ENCODE measurements at places on chromosomes 6 and 20.

GRCh38 chr6:29593199-29593855, 8.4 kb downstream of the OR2H2 start:
- no peak for DNase-seq

DNA sequence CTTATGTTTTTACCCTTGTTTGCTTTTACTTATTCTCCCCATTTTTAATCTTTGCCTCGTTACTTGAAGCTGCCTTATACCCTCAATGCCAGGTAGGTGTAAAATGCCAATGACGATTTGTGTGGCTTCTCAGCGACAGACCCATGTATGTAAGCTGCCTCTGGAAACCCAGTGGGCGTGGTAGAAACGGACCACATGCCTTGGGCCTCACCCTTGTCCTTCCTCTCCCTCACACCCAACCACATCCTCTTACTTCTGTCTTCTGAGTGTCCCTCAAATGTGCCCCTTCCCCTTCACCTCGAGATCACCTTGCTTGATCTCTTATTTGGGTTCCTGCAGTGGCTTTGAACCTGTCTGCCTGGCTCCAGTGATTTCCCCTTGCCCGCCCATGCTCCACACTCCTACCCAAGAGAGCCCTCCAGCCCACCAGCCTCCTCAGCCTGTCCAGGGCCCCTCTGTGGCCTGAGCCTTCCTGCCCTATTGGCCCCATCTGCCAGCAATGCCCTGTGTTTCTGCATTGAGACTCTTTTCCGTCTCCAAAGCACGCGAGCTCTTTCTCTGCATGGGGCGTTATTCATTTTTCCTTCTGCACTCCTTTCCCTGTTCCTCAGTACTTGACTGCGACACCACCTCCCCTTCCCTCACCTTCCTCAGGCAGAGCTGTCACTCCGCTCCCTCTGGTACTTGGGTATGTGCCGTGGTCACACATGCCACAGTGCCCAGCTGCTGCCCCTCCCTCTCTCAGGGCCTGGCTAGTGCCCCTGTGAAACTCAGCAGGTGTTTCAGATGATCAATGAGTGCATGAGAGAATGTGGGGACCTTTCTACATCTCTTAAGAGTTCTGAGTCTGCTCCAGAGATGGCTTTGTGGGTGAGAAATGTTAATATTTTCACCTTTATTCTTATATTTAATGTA, 115.4 kb downstream of the SLX4IP start:
- no peak for DNase-seq

DNA sequence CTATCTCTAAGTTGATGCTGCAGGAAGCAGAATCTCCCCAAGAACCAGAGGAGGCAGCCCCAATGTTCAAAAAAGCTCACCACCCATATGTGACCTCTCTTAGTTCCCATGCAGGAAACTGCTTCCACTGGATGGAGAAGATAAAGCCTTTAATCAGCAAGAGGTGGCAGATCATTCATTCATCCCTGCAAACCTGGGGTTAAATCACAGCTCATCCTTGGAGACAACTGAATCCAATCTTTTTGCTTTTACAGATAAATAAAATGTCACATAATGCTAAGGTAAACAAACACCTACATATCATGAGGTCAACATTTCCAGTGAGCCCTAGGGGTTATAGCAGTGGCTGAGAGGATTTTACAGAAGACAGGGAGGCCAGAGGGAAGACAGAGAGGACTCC, 112.7 kb upstream of the CD93 start:
- no peak for DNase-seq

DNA sequence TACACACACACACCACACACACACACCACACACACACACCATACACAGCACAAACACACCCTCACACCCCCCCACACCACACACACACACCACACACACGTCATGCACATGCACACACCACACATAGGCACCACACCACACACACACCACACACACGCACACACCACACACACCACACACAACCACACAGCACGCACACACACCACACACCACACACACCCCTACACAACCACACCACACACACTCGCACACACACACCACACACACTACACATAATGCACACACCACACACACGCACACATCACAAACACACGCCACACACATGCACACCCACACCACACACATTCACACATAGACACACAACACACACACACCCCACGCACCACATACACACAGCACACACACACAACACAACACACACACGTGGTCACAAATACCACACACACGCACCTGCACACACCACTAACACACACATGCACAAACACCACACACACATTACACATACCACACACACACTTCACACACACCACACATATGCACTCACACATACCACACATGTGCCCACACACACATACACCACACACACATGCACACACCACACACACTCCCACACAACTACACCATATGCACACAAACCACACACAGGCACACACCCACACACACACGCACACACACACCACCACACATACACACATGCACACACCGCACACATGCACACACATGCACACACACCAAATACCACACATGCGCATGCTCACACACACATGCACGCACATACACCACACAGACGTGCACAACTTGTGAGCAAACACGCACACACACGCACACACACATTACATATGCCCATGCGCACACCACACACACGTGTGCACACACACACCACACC, 9.4 kb upstream of the ACSS1 start:
- no peak for DNase-seq

GRCh38 chr6:93213028-93213427, 206.3 kb downstream of the EPHA7 start:
- DNase-seq, result no peak

DNA sequence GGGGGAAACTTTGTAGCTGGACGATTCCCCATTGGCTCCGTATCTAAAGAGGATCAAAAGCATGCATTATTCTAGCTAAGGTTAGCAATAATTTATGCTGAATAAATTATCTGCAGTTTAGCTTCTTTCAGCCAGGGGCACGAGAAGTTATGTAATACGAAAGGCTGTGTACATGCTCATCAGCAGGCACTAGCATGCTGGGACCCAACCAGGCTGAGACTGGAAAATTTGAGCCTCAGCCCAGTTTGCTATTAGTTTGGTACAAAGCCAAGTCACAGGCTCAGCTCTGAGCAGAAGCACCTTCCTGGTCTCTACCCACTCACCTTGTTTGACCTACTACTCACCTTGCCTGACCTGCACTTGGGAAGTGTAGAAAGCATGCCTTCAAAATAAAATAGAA, 328.1 kb upstream of the ARID1B start:
- DNase-seq, result no peak

- DNase-seq, result no peak
Measured at GRCh38 chr6:34598712-34599111, 42.6 kb upstream of the SPDEF start.

- DNase-seq, result no peak
Measured at GRCh38 chr6:44180886-44181285, 22.3 kb downstream of the CAPN11 start.

DNA sequence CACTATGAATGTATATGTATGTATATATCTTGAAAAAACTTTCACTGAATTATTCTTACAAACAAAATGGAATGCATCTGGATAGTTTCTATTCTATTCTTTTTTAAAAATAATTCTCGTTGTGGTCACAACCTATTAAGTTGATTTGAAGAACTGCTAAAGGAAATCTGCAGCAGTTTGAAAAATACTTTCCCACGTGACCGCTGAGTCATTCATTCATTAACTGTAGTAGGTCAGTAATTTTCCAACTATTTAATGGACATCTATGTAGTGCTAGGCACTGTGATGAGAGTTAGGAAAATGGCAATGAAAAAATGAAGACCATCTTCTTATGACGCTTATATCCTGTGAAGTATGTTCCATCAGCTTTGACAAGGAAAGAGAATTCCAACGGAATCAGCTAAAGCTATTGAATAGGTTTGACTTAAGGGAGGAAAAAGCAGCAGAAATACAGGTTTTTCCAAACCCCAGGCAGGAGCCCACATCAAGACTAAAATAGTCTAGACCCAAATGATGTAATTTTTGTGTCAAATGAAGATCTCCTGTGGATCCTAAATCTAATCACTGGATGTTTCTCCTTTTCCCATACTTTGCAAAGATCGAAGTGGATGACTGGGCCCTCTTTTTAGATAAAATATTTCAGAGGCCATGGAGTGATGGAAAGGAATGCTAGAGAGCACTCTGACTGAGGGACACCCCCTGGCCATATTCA, 4.1 kb upstream of the EFHC1 start:
- peak; percentile 45 for DNase-seq

- no peak for DNase-seq
Measured at GRCh38 chr20:24146231-24146634, 157.7 kb upstream of the GGTLC1 start.

- DNase-seq, result no peak
Measured at GRCh38 chr6:111411978-111412566, 70.9 kb downstream of the REV3L start.

DNA sequence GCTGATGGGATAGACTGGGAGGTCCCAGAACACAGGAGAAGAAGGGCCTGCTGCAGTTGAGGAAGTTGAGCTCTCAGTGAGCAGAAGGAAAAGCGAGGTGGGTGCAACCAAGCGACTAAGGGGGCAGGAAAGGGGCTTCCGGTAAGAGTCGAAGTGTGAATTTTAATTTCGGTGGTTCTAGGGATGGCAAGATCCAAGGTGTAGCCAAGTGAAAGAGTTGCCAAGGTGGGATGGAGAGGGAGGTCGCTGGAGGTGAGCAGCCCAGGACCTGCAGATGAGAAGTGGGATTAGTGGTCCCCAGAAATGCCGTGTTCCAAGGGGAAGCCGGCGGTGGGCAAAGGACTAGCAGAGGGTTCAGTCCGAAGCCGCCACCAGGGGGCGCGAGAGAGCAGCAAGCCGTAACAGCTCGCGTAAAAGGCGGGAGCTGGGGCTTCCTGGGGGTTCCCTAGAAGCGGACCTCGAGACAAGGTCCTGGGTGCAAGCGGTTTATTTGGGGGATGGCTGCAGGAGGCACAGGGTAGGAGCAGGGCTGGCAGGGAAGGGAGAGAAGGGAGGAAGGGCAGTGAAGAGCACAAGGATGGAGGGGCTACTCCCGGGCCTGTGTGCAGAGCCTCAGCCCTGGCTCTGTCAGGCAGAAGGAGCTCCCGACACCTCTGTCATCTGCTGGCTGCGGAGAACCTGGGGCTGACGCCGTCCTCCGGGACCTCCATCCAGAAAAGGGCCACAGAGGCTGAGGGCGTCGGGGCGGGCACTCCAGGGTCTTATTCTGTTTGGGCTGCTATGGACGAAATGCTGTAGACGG, 103.6 kb downstream of the PAX1 start:
- DNase-seq, result peak; percentile 7

- DNase-seq, result no peak
Measured at GRCh38 chr6:139066080-139066479, 37.5 kb downstream of the ABRACL start.

- DNase-seq, result no peak
Measured at GRCh38 chr20:3515379-3516170, 44.8 kb downstream of the ATRN start.

- no peak for DNase-seq
Measured at GRCh38 chr20:10510216-10510615, 75.1 kb downstream of the SLX4IP start.

GRCh38 chr6:115594891-115595290, 465.8 kb downstream of the FRK start:
- DNase-seq, result no peak

DNA sequence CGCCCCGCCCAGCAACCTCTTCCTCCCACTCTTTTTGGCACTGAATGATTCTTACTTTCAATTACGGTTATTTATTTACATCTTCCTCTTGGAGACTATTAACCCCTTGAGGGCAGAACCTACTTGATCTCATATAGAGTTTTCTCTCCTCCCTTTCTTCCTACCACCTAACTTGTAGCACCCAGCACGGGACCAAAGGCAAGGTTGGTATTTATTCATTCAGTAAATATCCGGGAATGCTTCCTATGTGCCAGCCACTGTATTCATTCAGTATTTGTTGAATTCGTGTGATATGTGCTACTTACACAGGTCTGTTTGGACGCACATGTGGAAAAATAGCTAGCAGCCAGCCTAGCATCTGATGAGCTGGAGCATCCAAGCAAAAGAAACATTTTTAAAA, 1.3 kb upstream of the CNKSR3 start:
- DNase-seq, result no peak

DNA sequence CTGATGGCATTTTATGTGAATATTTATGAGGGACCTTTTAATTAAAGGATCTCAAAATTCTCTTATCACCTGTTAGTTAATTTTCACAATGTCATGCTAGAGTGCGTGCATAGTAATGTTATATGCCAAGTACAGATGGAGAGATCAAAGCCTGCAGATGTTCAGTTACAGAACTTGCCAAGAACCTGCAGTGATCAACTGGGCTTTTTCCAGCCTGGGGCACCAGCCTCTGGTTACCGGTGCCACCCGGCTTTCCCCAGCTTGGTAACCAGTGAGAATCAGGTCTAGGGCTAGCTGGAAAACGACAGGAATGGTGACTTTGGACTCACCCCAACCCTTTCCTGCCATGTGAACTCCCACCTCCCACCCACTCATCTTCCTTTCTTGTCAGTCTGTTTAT, 91.8 kb downstream of the CAP2 start:
- no peak for DNase-seq

DNA sequence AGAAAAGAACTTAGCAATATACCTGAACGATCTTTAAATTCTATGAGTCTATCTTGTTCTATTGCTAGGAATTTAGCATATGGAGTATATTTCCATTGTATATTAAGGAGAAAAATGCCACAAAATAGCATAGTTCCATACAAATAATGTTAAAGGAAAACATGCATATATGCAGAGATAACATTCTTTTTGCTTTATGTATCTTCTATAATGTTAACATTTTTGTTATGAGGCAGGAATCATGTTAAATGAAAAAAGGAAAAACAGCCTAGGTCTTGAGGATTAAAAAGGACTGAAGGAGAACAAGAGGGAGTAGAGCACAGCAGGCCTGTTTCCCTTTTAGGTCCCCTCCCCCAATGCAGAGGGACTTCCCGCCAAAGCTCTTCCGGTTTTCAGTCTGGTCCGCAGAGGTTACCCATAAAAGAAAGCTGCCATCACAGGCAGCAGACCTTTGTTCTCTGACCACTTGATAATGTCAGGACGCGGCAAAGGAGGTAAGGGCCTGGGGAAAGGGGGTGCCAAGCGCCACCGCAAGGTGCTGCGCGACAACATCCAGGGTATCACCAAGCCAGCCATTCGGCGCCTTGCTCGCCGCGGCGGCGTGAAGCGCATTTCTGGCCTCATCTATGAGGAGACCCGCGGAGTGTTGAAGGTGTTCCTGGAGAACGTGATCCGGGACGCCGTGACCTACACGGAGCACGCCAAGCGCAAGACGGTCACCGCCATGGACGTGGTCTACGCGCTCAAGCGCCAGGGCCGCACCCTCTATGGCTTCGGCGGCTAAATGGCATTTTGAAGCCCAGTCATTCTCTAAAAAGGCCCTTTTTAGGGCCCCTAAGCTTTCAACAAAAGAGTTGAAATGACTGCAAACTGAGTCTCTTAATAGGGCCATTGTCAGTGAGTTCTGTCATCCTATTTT, 108.4 kb upstream of the PRSS16 start:
- DNase-seq, result no peak

DNA sequence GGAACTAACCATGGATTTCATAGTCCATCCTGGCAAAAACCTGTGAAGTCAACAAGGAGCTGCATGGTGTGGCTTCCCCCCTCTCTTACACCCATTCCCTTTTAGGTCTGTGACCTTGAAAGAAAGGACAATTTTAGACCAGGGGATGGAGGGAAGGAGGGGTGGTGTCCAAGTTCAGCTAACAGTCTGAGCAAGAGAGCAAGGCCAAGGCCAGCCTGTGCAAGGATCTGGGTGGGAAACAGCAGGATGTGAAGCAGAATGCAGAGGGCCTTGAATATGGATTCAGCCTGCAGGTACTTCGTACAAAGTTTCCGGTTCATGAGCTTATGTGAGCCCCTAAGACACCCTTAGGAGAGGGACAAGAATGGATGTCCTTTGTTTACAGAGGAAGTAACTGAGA, 293.0 kb downstream of the KIF16B start:
- no peak for DNase-seq

GRCh38 chr6:26021001-26021349, 58.4 kb downstream of the TRIM38 start:
- DNase-seq, result peak; percentile 77
